HT1080 (cell line): ENCODE measurements at places on chromosomes 5 and 9. TPM values are rescaled to one million over a fixed set of nuclear protein-coding genes. Genes with fewer than 3 reads are reported as not detected.

- DNase-seq: peak; percentile 55
Measured at GRCh38 chr5:98631311-98632054, 142.0 kb upstream of the RGMB start.

DNA sequence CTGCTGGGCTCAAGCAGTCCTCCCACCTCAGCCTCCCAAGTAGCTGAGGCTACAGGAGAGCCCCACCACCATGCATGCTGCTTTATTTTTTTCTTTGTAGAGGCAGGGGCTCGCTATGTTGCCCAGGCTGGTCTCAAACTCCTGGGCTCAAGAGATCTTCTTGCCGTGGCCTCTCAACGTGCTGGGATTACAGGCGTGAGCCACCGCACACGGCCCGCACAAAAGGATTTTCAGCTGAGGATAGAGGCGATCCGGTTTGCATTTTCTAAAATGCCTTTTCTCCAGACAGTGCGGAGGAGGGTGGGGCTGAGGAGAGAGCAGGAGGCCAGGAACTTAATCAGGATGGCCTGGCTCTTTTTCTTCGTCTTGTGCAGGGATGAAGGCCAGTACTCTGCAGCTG is 6.9 kb downstream of the HRH2 start:
- DNase-seq: no peak

DNA sequence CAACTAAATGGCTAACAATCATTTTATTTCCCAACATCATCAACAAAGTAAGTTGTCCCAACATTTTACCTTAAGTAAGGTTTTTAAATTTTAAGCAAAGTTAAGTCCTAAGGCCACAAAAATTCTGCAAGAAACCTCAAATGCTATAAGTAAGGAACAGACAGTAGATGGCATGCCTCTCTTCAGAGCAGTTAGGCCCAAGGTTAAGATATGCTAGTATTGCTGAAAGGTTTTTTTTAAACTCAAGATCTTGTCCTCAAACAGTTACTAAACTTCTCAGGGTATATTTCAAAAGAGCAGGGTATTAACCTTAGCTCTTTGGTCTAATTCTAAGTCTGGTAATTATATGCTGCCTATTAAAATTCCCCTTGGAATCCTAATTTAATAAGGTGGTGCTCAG is 35.1 kb downstream of the PJA2 start:
- no peak for DNase-seq

- peak; percentile 64 for DNase-seq
Measured at GRCh38 chr5:53334431-53334941, 145.9 kb upstream of the FST start.

DNA sequence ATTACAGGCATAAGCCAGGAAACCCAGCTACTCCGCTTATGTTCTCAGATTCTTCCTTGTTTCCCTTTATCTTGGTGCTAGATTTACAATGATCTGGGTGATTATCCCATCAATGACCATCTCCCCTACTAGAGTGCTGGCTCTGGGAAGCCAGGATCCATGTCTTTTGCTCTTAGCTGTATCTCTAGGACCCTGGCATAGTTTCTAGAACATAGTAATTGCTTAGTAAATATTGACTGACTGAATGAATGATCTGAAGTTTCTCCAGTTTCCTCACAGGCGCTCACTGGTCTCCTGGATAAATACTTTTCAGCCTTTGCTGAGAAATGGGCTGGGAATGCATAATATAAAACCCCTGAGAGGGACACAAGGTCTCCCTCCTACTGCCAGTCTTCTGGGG is 60.0 kb upstream of the KLF9 start:
- DNase-seq: no peak

DNA sequence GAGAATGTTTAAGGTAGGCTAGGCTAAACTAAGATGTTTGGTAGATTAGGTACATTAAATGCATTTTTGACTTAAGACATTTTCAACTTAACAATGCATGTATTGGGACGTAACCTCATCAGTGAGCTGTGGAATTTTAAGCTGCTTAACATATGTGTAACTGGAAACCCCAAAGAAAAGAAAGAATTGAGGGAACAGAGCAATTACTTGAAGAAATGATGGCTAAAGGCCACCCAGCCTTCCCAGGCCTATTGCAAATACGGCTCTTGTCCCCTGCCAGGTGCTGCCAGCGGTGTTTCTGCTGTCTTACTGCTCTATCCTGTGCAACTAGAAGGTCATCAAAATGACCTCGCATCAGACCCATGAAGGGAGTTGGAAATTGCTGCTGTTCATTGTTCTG is 52.0 kb downstream of the RICTOR start:
- no peak for DNase-seq

DNA sequence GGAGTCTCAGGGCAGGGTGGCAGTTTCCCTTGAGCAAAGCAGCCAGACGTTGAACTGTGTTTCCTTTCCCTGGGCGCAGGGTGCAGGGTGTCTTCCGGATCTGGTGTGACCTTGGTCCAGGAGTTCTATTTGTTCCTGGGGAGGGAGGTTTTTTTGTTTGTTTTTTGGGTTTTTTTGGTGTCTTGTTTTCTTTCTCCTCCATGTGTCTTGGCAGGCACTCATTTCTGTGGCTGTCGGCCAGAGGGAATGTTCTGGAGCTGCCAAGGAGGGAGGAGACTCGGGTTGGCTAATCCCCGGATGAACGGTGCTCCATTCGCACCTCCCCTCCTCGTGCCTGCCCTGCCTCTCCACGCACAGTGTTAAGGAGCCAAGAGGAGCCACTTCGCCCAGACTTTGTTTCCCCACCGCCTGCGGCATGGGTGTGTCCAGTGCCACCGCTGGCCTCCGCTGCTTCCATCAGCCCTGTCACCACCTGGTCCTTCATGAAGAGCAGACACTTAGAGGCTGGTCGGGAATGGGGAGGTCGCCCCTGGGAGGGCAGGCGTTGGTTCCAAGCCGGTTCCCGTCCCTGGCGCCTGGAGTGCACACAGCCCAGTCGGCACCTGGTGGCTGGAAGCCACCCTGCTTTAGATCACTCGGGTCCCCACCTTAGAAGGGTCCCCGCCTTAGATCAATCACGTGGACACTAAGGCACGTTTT is 3.5 kb upstream of the PHYHD1 start:
- no peak for DNase-seq

GRCh38 chr5:16784843-16785791 is 151.0 kb downstream of the MYO10 start:
- peak; percentile 23 for DNase-seq

- DNase-seq: no peak
Measured at GRCh38 chr5:854217-854616, 3.4 kb upstream of the ZDHHC11 start.

GRCh38 chr5:38641003-38641402 is 84.6 kb upstream of the LIFR start:
- no peak for DNase-seq

GRCh38 chr5:53482717-53483638 is 2.5 kb downstream of the FST start:
- no peak for DNase-seq

- DNase-seq: no peak
Measured at GRCh38 chr9:69678843-69679538, 6.8 kb upstream of the APBA1 start.

- DNase-seq: no peak
Measured at GRCh38 chr5:132016721-132017250, 5.3 kb upstream of the ACSL6 start.

DNA sequence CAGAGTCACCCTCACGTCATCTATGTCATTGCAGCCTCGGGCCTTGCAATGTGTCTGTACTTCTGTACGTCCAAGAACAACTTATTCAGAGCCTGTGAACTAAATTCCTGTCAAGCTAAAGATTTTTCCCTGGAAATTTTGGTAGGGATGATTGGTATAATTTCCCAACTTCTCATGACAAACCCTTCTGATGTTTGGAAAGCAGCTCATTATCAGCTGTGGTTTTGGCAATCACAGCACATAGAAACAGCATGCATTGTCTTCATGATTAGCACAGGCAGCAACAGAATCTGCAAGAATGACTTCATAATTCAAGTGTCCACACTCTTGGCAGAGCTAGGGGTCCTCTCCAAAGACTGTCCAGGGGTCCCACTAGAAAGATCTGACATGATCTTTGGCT is 49.5 kb downstream of the APBA1 start:
- DNase-seq: no peak

DNA sequence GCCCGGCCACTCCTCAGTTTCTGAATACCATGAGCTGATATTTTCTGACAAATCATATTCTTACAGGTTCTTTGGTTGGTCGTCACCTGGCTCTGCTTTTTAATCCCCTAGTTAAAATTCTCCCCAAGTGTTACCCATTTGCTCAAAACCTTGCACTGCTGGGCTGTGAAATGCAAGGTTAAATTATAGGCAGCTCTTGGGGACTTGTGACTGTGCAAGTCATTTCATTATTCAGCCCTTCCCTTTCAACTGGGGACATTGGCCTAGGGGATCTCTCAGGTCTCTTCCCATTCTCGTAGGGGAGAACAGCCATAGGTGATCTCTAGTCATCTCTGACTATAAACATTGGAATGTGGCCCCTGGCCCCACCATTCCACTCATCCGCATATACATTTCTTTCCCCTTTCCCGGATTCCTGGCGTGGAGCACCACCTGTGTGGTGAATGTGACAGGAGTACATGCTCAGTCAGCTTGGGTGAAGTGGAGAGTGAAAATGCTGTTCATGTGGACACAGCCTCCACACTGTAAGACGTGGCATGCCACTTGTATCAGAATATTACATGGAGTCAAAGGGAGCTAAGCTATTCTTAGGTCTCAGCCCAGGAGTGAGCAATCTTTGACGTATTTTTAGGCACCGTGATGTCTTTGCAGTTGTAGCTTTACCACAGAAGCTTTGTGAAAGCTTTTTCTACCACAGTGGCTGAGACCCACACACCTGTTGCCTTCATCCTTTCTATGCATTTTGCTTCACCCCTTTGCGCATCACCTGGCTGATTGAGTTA is 386.7 kb downstream of the KDM4C start:
- DNase-seq: peak; percentile 2

- DNase-seq: peak; percentile 58
Measured at GRCh38 chr5:89421035-89421434, 538.1 kb upstream of the MEF2C start.

GRCh38 chr9:69193685-69194032 is 19.6 kb downstream of the TJP2 start:
- DNase-seq: no peak

DNA sequence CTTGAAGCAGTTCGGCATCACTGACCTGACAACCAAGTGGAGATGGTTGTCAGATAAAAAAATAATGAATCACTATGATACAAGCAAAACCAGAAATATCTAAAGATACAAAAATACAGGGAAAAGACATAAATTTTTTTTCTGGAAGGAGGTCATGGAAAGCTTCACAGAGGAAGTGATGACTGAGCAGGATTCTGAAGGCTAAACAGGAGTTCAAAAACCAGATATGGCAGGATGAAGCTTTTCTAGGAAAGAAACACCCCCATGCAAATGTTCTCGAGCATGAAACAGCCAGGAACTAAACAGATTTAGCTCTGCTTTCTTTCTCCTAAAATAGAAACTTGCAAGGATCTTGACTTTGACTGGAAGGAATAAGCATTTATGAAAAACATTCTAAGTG is 60.7 kb upstream of the IFNE start:
- DNase-seq: peak; percentile 22

GRCh38 chr5:157600252-157600651 is 24.7 kb upstream of the ADAM19 start:
- DNase-seq: no peak

DNA sequence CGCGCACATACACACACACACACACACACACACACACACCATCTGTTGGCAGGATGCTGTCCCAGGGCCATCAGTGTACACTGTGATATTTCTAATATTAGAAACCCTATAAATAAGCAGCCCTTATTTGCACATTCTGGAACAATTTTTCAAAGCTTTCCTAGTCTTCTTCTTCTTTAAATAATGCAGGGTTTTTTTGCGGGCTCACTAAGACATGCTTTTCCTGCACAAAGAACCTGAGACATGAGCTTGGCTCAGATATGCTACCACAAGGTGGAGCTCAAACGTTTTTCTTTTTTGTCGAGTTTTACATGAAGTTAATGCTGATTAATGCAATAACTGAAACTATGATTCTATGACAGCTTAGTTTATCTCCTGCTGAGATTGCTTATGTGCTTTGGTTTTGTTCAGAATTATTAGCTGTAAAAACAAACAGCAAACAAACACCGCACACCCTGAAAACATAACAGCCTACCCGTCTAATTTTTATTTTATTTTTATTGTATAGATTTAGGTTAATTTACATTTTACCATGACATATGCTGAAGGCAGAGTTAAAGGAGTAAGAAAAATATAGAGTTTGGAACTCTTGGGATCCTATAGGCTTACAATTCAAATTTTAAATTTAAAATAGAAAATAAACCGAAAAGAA is 95.8 kb downstream of the ALDH1A1 start:
- peak; percentile 57 for DNase-seq

The SLC28A3 gene
- 0.02 and 0.03 TPM in 2 replicates for total RNA-seq

The CRB2 gene
- not detected in 2 replicates for total RNA-seq
